Activated CD8-positive, alpha-beta memory T cell treated with anti-CD3 and anti-CD28 coated beads, Interleukin-2, amount 50 U/mL, for 48 hours (primary cell): ENCODE measurements at places on chromosomes 16 and 17.

DNA sequence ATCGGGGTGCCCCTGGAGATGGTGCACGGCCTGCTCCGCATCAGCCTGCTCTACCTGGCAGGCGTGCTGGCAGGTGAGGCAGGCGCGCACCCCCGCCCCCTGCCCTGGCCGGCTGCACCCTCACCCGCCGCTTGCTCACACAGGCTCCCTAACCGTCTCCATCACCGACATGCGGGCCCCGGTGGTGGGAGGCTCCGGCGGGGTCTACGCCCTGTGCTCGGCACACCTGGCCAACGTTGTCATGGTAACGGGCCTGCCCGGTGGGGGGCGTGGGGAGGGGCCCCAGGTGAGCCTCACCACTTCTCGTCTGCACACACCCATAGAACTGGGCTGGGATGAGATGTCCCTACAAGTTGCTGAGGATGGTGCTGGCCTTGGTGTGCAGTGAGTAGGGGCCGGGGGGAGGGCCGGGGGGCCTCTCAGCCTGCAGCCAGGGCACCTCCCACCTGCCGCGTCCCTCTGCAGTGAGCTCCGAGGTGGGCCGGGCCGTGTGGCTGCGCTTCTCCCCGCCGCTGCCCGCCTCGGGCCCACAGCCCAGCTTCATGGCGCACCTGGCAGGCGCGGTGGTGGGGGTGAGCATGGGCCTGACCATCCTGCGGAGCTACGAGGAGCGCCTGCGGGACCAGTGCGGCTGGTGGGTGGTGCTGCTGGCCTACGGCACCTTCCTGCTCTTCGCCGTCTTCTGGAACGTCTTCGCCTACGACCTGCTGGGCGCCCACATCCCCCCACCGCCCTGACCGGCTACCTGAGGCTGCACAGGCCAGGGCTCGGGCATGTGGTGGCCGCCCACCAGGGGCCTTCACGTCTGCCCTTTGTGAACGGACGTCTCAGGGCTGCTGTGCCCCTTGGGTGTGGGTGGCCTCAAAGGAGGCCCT, 2.1 kb downstream of the RHBDL1 start:
- DNase-seq = no peak

DNA sequence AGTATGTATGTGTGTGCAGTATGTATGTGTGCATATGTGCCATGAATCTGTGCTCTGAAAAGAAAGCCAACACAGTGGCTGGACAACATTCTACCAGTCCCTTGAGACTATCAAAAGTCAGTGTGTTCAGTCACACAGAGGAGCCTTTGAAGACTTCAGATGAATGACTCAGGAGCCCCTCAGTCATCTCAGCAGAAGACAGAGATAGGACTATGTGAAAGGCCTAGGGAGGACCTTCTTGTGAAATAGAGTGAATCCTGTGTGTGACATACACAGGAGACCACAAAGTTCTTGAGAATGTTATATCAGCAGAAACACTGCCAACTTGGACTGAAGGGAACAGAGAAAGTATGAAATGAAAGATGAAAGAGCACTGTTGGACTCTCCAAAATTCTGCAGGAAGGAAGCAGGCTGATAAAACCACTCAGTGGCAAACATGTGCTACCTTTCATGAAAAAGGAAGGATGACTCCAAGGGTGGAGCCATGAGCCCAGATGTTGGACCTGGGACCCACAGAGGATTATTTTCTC, 108.4 kb downstream of the METRNL start:
- no peak for DNase-seq

GRCh38 chr17:8488901-8489300, 53.2 kb downstream of the NDEL1 start:
- no peak for DNase-seq

DNA sequence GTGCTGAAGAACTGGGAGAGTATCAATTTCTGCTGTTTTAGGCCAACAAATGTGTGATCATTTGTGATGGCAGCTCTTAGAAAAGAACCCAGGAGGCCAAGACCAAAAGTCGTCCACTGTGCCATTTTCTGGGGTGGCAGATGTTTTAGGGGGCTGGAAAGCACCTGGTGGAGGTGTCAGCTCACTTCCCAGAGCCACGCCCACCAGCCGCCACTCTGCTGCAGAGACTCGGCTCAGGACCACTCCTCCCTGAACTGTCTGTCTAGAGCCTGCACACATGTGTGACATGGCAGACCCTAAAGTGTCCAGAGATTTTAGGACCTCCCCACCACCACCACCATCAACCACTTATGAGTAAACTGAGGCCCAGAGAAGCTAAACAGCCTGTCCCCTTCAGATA, 23.9 kb upstream of the RPL38 start:
- DNase-seq = no peak

DNA sequence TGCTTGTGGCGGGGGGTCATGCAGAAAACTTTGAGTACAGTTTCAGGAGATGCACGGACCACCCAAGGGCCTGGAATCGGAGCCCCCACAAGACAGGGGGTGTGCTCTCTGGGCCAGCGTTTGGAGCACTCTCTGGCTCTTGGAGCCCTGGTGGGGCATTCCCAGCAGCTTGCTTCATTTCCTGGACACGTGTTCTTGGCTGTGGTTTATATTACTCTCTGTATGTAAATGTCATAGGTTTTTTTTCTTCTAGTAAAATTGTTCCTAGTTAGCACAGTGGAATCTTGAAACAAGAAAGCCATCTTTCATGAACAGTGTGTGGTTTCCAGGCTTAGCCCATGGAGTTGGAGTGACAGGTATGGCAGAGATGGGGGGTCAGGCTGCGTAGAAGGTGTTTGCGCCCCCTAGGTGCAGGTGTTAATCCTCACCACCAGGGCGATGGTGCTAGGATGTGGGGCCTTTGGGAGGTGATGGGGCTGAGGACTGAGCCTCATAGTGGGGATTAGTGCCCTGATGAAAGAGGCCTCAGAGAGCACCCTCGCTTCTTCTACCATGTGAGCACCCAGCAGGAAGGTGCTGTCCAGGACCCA, 79.8 kb downstream of the JPH3 start:
- no peak for DNase-seq

GRCh38 chr16:73317321-73317857, 269.5 kb upstream of the ZFHX3 start:
- no peak for DNase-seq

GRCh38 chr16:87856791-87857228, 12.5 kb downstream of the SLC7A5 start:
- DNase-seq = no peak

DNA sequence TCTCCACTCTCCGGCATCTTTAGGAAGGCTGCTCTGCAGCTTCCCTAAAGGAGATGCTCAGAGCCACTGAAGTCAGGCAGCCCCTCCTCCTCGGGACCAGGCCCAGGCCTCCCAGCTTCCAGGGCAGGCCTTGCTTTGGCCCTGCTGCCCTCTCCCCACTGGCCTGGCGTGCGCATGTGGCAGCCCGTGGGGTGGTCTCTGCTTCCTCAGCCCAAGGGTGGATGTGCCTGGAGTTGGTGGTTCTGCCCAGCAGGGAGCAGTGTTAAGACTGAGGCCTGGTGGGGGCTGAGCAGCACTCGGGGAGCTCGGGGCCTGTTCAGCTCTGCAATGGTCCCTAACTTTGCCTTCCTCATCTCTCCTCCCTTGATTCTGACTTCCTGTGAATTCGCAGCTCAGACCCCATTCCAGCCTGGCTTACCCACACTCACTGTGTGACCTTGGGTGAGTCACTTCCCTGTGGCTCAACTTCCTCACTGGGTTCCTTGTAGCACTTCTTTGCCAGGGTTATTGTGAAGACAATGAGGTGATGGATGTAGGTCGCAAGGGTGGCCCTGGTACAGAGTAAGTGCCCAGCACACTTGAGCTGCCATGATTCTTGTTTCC, 63.2 kb downstream of the NKD1 start:
- DNase-seq = no peak

- DNase-seq = no peak
Observed at GRCh38 chr17:60314423-60314822, 77.5 kb downstream of the USP32 start.

- no peak for DNase-seq
Observed at GRCh38 chr17:50675190-50675589, 32.5 kb downstream of the ANKRD40 start.

- no peak for DNase-seq
Observed at GRCh38 chr17:52724578-52724977, 566.1 kb upstream of the CA10 start.

- DNase-seq = no peak
Observed at GRCh38 chr16:8595783-8596182, 5.5 kb upstream of the TMEM114 start.

- DNase-seq = peak; percentile 73
Observed at GRCh38 chr17:36602030-36602748, 806 bp downstream of the MRM1 start.

GRCh38 chr17:78022425-78022824, 63.9 kb downstream of the TNRC6C start:
- no peak for DNase-seq

DNA sequence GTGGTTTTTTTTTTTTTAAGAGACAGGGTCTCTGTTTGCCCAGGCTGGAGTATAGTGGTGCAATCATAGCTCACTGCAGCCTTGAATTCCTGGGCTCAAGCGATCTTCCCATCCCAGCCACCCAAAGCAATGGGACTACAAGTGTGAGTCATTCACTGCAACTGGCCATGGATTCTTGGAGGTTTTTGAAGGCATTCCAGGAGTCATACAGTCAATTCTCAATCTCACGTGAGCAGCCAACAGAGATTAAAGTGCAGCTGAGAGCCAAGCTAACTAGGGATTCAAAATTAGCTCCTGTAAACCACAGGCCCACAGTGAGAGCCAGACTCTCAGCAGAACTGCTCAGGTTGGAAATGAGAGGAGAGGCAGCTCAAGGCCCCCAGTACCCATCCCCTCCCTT, 30.2 kb downstream of the XPO6 start:
- DNase-seq = no peak

- no peak for DNase-seq
Observed at GRCh38 chr17:2961446-2961845, 102.0 kb downstream of the OR1D5 start.

- no peak for DNase-seq
Observed at GRCh38 chr17:49926886-49927285, 42.1 kb upstream of the DLX4 start.

DNA sequence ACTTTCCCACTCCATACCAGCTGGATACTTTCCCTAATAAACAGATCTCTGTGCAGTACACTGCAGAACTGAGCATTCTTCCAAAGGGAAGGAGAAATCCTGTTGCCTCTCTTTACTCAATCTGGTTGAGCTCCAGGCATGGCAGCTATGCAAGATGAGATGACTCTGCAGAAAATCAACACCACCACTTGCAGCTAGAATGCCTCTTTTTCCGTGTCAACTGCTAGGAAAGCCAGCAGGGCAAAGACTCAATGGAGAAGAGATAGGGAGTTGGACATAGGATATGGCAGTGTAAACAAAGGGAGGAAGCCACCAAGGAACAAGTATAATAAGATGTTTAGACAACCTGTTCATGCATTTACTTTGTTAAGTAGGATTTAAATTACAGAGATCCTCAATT, 40.4 kb upstream of the CORO6 start:
- no peak for DNase-seq

GRCh38 chr17:164303-165235, 16.9 kb downstream of the DOC2B start:
- DNase-seq = no peak

GRCh38 chr17:77354670-77355455, 214.1 kb downstream of the SEC14L1 start:
- peak; percentile 51 for DNase-seq
